ENCODE measurements at places on chromosomes 6 and 20.

- DNase-seq, result no peak
Measured at GRCh38 chr6:41186031-41186562, 14.9 kb downstream of the TREML2 start.

GRCh38 chr6:88982720-88983119 lies 19.3 kb upstream of the RNGTT start:
- DNase-seq, result peak; percentile 8

DNA sequence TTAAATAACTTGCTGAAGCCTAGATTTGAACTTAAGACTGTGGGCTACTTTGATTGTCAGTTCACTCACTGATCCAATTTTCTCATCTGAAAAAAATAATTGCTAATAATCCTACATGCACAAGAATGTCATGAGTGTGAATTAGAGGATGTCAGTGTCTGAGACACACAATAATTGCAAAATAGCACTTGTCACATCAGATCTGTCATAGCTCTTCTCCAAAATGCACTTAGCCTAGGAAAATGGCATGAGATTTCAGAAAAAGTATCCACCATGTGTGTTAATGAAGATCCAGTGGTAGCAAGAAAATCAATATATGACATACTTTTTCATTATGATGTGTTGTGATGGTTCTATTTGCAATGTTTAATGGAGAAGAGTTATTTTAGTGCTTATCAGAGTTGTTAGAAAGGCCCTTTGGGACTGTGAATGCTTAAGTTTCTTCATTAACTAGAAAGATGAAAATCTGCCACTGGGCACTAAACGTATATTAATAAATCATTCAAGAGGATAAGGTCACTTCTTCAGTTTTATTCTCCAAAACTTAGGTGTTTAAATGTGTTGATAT lies 786.2 kb downstream of the C6orf118 start:
- DNase-seq, result no peak

- no peak for DNase-seq
Measured at GRCh38 chr6:105991561-105992314, 94.4 kb upstream of the PRDM1 start.

GRCh38 chr20:23192469-23192868 lies 106.3 kb upstream of the CD93 start:
- DNase-seq, result no peak

DNA sequence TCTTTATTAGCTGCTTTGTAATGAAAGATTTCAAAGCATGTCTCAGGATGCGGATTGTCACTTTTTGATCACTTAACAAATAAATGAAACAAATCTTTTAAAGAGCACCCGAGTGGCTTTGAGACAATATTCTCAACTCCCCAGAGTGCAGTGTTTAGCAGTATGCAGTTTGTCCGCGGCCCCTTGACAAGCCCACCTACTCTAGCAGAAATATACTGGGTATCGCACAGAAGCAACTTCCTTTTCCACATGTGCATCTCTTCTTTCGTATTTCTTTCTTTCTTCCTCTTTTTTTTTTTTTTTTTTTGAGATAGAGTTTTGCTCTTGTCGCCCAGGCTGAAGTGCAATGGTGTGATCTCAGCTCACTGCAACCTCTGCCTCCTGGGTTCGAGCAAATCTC lies 84.5 kb upstream of the FAM184A start:
- DNase-seq, result no peak

GRCh38 chr6:83536034-83536646 lies 23.8 kb downstream of the PRSS35 start:
- peak; percentile 48 for DNase-seq

GRCh38 chr20:14919501-14920081 lies 582.2 kb upstream of the FLRT3 start:
- DNase-seq, result no peak

GRCh38 chr6:42820512-42821340 lies 38.9 kb downstream of the BICRAL start:
- DNase-seq, result no peak

- peak; percentile 23 for DNase-seq
Measured at GRCh38 chr6:7051780-7052442, 55.9 kb upstream of the RREB1 start.

All from NCI-H1694 (cell line).